Stimulated activated CD8-positive, alpha-beta memory T cell treated with anti-CD3 and anti-CD28 coated beads, Interleukin-2, amount 100 ng/mL, for 48 hours (primary cell): ENCODE measurements at places on chromosomes 6 and 20.

DNA sequence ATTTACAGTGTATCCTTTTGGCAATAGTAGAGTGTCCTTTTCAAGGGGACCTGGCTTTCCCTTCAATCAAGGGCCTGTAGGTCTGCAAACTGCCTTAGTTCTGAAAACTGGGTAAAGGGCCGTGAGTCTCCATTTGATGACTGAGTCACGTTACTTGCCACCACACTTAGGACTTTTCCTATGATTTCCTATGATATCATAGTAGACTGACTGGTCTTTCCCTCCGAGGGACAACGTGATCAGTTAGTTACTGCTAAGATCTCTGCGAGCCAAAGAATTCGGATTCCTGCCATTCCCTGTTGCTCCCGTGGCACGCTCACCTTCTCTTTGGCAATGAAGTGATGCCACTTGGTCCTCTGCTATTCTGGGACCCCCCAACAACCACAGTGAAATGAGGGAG lies 8.4 kb downstream of the ZNF831 start:
- DNase-seq: no peak

DNA sequence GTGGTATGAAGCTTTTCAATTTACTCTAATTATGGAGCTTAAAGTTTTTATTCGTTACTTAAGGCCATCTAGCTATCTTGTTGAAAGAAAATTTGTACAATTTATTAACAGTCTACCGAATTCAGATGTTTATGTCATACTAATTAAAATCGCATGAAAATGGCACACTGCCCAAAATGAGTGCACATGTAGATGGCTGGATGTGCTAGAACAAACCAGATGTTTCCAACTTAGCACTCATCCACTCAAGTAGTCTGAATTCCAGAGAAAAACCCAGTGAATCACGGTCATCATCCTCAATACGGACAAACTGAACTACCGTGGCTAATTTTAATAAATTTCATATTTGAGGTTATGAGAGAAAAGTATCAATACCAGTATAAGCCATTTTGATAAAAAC lies 70.4 kb downstream of the COL12A1 start:
- DNase-seq: no peak

GRCh38 chr20:64113796-64114355 lies 6.5 kb upstream of the NPBWR2 start:
- no peak for DNase-seq

GRCh38 chr6:6569096-6569810 lies 19.3 kb upstream of the LY86 start:
- DNase-seq: no peak

DNA sequence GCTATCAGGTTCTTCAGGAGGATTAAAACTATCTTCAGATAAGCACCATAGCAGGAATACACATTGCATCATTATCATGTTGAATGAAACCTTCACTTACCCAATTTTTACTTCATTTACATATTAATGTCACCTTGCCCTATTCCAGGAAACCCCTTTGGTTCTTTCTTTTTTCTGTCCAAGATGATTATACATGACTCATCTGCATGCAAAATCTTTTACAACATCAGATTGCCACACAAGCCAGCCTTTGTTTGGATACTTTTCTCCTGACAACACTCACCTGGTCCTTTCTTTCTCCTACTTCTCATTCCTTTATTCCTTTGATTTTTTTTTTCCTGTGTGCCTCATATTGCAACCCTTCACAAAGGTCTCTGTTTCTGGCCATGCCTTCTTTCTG lies 200.5 kb upstream of the POU3F2 start:
- no peak for DNase-seq

DNA sequence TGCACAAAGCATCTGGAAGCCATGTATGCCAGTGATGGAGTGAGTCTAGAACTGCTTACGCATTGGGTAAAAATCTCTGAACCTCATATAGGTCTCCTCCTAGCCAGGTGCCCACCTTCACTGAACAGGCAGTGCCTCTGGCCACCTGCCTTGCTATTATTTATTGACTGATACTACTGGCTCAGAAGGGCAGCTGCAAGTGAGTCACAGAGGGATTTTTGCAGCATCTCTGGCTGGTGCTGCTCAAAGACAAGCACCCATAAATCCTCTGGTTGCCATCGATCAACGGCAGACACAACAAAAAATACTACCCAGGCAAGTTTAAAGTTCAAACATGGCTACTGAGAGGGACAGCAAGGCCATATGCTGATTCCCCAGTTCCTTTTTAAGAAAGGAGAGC lies 279.4 kb downstream of the UBE3D start:
- no peak for DNase-seq

GRCh38 chr6:132132422-132132821 lies 181.2 kb upstream of the CCN2 start:
- no peak for DNase-seq

DNA sequence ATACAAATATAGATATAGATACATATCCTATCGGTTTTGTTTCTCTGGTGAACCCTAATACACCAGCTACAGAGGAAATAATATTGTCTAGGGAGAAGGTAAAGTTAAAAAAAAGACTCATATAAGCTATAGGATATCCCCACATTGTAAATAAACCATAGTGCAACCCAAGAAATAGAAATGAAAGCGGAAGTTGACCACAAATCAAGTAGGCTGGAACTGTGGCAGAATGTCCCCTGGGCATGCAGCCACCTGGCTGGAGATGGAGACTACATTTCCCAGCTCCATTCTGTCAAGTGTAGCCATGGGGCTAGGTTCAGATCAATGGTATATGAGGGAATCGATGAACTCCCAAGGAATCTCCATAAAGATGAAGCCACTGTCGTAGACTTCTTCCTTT lies 70.1 kb upstream of the RPS6KA2 start:
- DNase-seq: no peak

DNA sequence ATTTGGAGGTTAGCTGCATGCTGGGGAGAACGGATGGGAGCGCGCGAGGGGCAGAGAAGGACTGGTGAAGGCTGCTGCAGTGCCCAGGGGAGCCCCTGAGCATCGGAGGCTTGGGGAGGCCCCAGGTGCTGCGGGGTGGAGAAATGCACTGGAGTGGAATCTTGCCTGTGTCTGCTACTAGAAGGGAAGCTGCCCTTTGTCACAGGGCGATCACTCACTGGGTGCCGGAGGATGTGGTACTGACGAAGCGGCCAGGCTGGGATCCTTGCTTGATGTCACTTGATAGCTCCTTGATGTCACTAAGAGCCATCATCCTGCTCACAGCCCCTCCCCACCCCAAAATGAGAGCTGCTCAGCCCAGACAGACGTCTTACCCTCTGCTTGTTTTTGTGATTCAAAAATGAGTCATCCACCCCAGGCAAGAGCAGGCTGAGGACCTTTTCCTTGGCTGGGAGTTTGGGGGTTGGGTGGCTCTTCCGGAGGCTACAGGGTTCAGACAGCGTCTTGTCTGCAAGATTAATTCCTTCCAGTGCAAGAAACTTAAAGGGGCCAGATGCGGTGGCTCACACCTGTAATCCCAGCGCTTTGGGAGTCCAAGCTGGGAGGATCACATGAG lies 62.6 kb upstream of the PMEPA1 start:
- DNase-seq: no peak

DNA sequence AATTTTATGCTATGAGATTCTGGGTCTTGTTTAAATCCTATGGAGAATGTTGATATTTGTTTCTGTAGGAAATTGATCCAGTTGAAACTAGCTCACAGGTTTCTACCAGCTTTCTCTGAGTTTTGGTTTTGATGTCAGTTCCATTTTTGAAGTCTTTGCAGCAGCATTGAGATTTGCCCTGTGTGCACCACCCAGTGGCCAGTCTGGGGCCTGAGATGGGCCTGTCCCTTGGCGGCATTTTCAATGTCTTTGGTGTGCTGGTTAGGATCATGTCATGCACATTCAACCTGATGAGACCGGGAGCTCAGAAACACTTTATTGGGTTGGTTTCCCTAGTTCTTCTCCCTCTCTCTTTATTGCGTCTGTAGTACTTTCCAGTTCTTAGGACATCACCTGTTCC lies 395.2 kb upstream of the MAP3K7 start:
- DNase-seq: no peak

GRCh38 chr6:37910998-37911397 lies 91.5 kb downstream of the ZFAND3 start:
- no peak for DNase-seq
